ENCODE measurements at places on chromosomes 1 and 21.

DNA sequence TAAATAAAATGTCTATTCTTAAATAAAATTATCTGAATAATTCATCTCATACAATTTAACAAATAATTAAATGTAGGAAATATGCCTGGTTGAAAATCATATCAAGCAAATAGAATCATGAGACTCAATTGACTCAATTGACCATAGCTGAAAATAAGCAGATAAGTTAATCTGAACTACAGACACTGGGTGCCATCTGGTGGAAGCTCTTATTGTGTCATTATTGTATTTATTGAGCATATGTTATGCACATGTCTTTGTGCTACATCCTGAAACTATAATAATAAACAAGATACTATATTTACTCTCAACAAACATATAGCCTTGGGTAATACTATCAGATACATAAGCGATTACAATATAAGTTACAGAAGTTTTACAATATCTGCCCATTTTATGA, 41.0 kb downstream of the BRINP3 start:
- DNase-seq: no peak

DNA sequence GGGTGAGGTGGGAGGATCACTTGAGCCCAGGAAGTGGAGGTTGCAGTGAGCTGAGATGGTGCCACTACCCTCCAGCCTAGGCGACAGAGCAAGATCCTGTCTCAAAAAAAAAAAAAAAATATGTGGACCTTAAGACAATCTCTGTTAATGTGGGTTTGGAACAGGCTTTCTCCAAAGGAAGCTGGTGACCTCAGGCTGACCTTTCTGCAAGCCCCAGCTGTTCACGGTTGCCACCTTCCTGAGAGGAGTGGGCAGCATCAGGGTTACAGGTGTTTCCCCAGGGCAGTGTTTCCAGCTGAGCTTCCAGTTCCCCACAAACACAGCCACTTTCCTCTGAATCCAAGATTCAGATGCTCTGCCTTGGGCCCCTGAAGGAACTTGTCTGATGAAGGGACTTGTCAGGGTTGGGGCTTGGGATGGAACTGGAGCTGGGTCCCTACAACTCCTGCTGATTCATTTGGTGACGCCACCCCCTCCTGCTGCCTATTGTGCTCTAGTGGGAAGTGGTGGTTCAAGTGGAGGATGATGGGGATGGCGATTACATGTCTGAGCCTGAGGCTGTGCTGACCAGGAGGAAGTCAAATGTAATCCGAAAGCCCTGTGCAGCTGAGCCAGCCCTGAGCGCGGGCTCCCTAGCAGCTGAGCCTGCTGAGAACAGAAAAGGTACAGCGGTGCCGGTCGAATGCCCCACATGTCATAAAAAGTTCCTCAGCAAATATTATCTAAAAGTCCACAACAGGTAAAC, 1.9 kb downstream of the ZBTB48 start:
- no peak for DNase-seq

- DNase-seq: no peak
Measured at GRCh38 chr1:230334447-230334837, 91.7 kb downstream of the PGBD5 start.

DNA sequence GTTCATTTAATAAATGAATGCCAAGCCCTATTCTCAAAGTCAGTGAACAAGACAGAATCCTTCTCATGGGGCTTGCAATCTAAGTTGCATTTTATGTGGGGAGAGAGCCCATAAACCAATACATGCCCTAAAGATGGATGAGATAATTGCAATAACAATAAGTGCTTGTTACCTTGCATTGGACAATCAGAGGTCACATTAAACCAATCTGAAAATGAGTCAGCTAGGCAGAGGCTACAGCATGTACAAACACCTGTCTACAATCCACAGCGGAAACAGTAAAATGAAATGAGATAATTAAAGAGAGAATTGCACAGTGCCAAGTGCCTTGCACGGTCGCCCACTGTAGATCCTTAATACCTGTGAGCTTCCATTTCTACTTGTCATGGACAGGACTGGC, 7.4 kb upstream of the IGFN1 start:
- no peak for DNase-seq

- no peak for DNase-seq
Measured at GRCh38 chr1:90309806-90310205, 314.9 kb downstream of the ZNF326 start.

GRCh38 chr1:154901591-154901990, 31.5 kb upstream of the KCNN3 start:
- no peak for DNase-seq

- DNase-seq: no peak
Measured at GRCh38 chr21:33841561-33841960, 74.0 kb downstream of the ATP5PO start.

GRCh38 chr1:60972841-60973364, 109.5 kb upstream of the NFIA start:
- DNase-seq: no peak

- no peak for DNase-seq
Measured at GRCh38 chr1:45443580-45444446, 47.1 kb downstream of the TESK2 start.

DNA sequence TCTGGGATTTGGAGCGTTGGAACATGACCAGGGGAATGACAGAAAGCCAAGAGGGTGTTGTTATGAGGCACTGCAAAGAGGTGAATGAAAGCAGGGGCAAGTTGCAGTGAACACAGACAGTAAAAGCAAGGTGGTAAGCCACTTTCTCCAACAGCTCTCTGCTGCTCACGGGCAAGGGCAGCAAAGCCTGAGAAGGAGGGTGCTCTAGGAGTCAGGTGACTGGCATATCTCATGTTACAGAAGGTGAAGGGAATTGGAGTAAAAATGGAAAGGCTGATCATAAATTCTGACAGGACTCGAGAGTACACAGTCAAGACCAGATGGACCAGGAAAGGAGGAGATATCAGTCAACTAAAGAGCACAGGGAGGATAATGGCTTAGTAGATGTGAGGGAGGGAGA, 14.5 kb downstream of the VAV3 start:
- DNase-seq: no peak

DNA sequence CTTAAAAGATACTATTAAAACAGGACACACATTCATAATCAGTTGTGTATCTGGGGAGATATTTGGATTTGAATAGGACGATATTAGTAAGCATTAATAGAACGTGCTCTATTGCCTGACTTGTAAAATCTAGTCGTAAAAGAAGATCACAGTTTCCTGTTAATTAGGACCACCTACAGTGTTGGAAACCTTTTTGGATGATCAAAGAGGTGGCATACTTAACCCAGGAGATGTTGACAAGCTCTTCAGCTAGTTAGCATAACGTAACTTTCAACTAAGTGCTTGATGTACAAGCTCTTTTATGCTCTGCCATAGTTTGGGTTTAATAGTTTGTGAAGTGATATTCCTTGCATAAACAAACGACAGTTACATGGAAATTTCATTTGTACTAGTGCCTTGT, 293.3 kb upstream of the NR5A2 start:
- no peak for DNase-seq

- DNase-seq: no peak
Measured at GRCh38 chr21:28317177-28317950, 675.3 kb downstream of the LTN1 start.

DNA sequence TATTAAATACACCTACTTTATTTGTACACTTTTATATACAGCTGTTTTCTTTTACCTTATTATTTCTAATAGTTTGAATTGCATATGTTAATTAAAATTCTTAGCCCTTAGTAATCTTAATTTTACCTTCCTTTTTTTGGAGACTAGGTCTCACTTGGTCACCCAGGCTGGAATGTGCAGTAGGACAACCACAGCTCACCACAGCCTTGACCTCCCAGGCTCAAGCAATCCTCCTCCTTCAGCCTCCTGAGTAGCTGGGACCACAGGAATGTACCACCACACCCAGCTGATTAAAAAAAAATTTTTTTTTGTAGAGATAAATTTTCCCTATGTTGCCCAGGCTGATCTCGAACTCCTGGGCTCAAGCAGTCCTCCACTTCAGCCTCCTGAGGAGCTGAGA, 15.0 kb upstream of the SDC3 start:
- DNase-seq: no peak

DNA sequence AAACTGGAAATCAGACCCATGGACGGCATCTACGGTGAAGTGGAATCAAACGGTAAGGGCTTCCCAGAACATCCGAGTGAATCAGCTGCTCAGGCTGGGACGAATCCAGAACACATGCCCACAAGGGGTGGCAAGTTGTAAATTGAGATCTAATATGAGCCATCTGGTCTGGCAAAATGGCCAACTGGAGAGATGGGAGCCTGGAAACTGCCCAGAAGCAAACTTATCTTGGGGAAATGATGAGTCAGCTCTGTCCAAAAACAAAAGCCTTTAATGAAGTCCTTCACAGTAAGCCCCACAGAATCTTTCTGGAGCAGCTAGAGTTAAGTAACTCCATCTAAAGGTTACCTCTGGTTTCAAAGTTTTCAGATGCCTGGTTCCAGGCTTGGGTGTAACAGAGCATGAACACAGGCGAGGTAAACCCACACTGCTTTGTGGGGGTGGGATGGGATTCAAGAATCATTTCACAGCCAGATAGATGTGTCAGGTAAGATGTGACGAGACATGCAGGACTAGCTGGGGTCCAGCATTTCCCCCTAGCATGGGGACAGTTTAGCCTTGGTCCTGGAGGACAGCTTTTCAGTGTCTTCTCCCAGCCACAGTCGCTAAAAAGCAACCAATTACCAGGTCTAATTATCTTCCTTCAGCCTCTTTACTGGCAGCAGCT, 10.5 kb upstream of the SRP9 start:
- DNase-seq: no peak

DNA sequence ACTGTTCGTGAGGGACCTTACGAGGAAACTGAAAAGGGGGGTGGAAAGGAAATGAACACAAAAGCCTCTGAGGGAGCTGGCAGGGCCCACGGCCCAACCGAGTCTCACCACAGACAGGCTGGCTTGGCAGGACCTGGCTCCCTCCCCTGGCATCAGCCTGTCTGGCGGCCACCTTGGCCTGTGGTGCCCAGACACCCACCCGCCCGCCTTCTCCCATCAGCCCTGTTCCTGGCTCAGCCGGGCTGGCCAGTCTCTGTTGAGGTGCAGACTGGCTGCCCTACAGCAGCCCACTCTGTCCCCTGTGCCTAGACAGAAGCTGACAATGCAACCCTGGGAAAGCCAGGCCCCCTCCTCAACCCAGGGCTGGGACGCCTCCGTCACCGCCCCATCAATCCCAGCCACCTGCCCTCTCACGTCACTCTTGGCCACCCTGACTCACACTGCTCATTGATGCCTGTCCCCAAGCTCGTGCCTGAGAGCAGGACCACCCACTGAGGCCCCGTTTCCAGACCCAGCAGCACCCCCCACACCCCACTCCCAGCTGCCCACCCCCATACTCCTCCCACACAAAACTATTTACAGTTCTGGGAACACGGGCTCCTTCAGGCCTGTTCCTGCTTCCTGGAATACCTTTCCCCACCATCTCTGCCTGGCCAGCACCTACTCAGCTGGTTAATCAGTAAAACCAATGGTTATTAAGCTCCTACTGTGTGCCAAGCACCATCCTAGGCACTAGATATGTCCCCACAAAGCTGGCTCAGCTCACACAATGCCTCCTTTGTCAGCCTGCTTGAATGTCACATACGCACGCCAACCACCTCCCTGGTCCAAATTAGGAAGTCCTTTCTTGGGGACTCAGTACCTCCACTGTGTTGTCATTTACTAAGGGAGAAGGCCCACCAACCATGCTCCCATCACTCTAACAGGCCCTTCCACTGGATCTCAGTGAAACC, 22.7 kb downstream of the SDC3 start:
- DNase-seq: no peak

- DNase-seq: no peak
Measured at GRCh38 chr1:147717706-147718097, 42.7 kb downstream of the GJA5 start.

DNA sequence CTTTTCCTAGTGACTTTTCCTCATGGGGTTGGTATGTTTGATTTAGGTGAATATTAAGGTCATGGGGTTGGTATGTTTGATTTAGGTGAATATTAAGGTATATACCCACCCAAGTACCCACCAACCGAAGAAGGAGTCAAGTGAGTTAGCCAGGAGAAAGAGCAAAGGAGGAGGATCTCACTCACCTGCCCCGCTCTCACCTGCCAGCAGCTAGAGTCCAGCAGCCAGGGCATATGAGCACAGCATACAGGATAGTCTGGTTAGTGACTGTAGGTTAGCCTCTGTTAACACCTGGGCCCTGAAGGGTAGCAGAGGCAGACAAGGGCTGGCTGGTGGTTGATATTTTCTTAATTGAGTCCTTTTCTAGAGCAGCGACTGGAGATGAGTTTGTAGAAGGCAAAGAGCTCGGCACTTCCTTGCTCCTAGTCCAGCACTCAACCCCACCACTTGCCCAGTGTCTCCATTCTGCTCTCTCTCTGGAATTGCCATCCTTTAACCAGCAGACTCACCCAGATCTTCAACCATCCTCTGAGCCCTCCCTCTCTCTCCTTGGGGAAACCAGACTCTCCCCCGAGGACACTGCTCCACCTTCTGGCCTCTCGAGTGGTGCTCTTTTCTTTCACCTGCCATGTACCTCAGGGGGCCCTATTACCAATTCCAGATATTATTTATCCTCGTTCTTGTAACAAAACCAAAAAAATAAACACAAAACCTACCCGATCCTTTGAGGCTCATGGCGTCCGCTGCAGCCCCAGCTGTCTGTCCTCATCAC, 16.3 kb upstream of the DESI2 start:
- no peak for DNase-seq

DNA sequence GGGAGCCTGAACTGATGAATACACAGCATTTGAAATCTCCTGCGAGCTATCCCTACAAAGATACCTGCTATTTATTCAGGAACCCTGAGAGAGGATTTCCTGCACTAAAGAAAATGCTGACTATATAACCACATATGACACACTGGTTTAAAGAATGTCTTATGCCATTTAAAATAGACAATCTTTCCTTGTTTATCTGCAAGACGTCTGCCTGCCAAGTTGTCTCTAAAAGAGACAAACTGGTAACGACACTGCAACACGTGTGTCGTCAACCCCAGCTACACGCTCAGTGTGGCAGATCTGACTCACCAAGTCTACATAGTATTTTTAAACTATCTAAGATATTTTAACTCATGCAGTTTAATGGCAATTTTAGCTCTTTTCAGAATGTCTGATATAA, 42.7 kb downstream of the APP start:
- no peak for DNase-seq
